Vagina (tissue), 2 donors: ENCODE measurements at places on chromosomes 5 and 9. TPM values are rescaled to one million over a fixed set of nuclear protein-coding genes. Genes with fewer than 3 reads are reported as not detected.
A peak's percentile ranks its signal among the peaks of the same experiment; 100 is the strongest.

DNA sequence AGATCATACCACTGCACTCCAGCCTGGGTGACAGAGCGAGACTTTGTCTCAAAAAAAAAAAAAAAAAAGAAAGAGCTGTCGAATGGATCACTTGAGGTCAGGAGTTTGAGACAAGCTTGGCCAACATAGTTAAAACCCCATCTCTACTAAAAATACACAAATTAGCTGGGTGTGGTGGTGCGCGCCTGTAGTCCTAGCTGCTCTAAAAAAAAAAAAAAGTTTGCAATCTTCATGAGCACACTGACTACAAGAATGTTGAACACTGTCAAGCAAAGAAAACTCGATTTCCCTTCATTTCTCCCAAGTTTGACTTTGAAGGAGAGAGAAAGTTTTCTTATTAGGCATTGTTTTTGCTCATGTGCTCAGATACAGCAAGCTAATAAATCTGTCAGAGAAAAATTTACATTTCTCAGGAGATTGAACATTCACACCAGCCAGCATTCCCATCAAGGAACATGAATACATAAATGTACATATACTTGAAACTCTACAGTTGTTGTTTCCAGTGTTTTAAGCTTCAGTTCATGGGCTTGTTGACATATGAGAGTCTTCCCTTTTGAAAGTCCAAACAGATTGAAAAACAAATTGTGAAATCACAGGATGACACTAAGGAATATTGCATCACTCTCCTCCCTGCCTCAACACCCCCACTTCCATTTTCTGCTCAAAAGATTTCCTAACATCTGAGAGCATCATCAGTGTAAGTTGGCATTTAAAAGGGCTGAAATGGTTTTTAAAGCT is 81.8 kb downstream of the ARRDC3 start:
- no peak for DNase-seq

The CDH6 gene
- 5.2 TPM for total RNA-seq

The CDH9 gene
- not detected for total RNA-seq

The BTNL9 gene
- total RNA-seq, result 34.1 TPM

The ABITRAM gene
- 16.0 TPM for total RNA-seq

DNA sequence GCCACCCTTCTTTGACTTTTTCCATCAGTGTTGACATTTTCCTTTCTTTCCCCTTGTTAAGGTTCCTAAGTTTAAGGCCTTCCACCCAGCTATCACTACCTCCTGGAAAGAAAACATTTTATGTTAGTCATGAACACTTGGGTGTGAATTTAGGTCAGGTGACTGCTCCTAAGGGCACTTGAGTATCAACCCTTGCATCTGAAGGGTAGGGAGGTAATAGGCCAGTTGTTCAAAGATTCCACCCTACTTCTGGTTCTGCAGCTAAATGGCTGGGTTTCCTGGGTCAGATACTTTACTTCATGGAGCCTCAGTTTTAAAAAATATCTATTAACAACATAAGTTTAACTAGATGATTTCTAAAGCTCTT is 49.1 kb upstream of the OSMR start:
- DNase-seq, result no peak

DNA sequence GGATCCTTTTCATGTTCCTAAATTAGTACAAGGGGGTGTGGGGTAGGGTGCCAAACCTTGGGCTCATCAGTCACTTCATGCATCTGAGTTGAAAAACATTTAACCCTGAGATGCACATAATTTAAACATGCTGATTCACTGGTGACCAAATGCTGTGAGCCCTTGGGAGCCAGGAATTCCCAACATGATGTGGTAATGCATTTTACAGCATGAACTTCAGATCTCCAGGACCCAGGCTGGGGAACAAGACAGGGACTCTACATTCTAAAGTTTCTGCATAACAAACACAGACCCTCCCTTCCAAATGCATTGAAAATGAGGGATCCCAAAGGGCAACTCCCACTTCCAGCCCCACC is 322.2 kb downstream of the NDUFS4 start:
- DNase-seq, result no peak

DNA sequence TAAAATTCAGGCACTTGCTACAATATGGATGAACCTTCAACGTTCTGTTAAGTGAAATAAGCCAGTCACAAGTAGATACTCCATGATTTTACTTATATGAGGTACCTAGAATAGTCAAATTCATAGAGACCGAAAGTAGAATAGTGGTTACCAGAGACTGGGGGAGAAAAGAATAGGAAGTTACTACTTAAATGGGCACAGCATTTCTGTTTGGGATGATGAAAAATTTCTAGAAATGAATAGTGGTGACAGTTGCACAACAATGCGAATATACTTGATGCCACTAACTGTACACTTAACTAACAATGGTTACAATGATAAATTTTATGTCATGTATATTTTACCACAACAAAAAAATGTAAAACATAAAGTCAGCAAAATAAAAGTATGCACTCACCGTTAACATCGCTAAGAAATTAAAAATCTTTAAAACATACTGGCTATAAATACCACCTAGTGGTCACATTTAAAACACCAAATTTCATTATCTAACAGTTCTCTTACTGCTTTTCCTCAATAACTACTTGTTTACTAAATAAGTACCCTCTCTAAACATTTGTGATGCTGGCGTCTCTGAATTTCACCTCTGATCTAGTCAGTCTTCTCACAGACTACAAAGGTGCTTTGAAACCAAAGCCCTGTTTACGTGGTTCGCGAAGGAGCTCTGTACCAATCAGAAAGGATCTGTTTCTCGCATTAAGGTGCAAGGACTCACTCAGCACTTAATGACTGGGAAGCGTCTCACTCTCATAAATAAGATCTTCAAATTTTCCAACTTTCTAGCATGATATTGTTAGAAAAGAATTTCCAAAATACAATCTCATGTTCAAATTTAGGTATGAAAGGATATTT is 22.7 kb downstream of the KIF3A start:
- no peak for DNase-seq

DNA sequence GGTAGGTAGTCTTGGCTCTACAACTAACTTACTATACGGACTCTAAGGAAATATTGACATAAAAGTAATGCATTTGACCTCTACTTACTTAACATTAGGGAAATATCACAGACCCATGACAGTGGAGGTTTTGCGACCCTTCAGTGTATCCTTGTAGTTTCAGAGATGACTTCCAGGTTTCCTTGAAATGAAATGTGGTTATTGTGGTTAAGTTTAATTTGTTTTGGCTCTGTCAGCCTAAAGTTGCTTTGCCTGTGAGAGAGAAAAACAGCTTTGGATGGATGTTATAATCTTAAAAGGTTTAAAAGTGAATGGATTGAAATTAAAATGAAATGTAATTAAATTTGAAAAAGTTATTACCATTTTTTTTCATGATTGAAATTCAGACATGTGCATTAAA is 42.9 kb downstream of the LRRTM2 start:
- no peak for DNase-seq

GRCh38 chr9:121686930-121687541 is 35.6 kb downstream of the DAB2IP start:
- no peak for DNase-seq

The TMC1 gene
- total RNA-seq, result not detected

The GZMA gene
- 1.2 TPM for total RNA-seq

The ZNF883 gene
- total RNA-seq, result 0.98 TPM

GRCh38 chr5:109553846-109554245 is 135.9 kb upstream of the MAN2A1 start:
- no peak for DNase-seq

GRCh38 chr5:134692722-134693121 is 44.1 kb downstream of the SEC24A start:
- DNase-seq, result no peak

DNA sequence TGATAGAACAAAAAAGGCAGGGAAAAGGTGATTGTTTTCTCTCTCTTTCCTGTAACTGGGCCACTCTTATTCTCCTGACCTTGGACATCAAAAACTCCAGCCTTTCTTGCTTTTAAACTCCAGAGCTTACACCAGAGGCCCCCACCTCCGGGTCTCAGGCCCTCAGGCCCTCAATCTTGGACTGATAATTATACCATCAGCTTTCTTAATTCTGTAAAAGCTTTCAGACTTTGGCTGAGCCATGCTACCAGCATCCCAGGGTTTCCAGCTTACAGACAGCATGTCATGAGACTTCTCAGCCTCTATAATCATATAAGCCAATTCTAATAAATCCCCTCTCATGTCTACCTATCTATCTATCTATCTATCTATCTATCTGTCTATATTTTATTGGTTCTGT is 137.7 kb downstream of the SNX18 start:
- DNase-seq, result no peak

- DNase-seq, result no peak
Measured at GRCh38 chr9:19145881-19146280, 18.6 kb upstream of the PLIN2 start.

The ZFR gene
- 80.8 TPM for total RNA-seq

The NR6A1 gene
- total RNA-seq, result 1.2 TPM

DNA sequence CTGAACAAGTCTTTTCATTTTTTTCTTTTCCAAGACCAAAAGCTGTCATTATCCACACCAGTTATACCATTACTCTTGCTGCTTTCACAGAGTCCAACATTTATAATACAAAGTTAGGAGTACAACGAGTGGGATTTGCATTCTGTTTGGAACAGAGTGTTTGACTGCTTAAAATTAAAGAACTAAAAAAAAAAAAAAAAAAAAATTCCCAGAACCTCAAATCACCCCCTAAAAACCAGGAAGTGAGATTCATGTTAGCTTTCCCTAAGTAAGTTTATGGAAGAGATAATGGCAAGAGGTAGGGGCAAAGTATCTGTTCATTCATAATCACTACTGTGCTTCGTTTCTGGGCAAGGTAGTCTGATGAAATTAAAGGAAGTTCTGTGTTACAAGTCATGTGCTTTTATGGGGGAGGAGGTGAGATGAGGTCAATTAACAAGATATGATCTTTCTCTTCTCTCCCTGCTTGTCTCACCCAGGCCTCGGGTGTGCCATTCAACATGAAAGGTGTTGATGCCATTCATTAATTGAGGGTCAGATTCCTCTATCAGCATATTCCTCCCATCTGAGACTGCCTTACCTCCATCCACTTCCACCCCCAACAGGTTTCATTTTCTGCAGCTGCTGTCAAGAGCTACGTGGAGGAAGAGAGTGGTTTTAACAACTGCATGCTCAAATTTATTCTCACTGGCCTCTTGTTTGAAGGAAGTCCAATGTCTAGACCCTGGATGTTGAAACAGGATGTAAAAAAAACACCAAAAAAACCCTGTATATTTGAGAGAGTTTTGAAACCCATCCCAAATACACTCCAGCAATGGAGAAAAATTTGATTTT is 58.1 kb downstream of the MARCHF3 start:
- no peak for DNase-seq

DNA sequence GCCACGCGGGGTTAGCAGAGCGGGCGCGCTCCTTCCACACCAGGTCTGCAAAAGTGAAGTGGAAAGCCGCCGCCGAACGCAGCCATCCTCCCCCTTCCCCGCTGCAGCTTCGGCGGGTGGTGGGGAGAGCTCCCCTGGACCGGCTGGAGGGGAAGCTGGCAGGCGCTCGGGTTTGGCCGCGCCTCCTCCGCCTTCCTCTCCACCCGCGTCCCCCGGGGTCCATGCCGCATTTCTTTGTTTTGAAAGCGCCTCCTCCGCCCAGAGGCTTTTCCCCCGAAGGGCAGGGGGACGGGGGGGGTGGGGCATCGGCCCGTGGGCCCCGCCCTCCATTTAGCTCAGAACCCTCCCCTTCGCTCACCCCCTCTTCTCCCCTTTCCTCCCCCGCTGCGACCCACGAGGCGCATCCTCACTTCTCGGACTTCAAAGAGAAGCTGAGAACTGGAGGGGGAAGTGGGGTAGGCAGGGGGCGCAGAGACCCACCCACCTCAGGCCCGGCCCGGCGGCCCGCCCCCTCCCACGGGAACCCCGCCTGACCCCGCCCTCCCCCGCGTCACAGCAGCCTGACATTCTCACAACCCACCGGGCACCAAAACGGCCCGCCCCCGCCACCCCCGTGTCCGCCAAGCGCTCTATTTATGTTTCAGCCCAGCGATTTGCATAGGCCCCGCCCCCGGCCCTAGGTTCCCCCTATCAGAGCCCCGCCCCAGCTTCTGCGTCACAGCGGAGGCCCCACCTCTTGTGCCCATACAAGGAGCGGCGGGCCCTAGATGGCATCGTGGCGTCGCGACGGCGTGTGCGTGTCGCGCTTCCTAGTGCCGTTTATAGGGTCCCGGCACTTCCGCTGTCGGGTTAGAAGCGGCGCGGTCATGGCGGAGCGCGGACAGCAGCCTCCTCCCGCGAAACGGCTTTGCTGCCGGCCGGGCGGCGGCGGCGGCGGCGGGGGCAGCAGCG is at the start of gene ZSWIM6:
ZSWIM6 (plus strand) TSS at position 852 of the 951 bp plus-strand sequence; CDS start at position 867, 15 bp downstream.
- DNase-seq, result peak; percentile 99

The BTF3 gene
- total RNA-seq, result 537 TPM

DNA sequence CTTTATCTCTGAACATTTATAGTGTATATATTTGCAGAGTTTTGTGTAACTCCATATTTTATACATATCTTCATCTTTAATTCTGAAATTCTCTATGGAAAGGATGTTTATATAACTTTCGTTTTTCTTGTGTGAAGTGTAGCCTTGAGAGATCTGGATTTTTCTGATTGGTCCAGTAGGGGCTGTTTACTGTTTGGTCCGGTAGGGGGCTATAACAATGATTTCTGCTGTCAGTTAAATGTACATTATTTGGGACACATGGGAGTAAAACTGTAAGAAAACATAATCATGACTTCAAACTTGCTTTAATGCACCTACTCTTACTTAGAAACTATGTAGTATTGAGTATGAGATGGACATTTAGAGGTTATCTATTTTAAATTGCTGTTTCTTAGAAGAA is 527.1 kb upstream of the ARRDC3 start:
- DNase-seq, result no peak

- DNase-seq, result no peak
Measured at GRCh38 chr5:82599030-82599429, 320.9 kb upstream of the RPS23 start.

DNA sequence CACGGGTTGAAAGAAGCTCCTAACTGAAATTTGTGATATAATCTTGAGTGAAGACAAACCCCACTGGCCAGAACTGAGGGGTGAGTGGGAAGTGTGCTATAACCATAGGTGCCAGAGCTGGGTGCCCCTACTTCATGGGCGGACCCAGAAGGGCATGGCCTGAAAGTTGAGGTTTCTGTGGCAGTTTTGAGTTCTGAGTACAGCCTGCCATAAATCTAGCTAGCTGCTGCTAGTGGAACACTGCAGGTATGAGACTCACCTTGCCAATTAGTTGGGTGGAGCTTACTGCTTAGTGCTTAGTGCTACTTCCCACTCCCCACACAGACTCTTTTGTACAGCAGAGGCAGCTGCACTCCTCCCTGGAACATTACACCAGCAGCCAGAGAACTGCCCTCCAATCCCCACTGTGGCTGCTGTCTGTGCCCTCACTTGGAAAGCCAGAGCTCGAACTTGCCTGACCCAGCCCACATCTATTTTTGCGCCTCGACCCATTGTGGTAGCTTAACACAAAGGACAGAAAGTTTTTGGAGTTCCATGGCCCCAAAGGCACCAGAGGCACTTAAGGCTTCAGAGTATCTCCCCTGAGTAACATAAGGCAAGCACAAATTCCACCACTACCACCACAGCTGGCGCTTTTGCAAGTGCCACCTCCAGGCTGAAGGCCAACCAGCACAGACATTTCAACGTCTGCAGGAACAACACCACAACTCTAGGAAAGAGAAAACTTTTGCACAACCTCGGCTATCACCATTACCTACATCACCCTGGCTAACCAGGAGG is 27.1 kb upstream of the PTGER4 start:
- no peak for DNase-seq
